Heart right ventricle (tissue), 16 donors: ENCODE measurements at places on chromosomes 13 and 19. TPM values are rescaled to one million over a fixed set of nuclear protein-coding genes. Genes with fewer than 3 reads are reported as not detected.

DNA sequence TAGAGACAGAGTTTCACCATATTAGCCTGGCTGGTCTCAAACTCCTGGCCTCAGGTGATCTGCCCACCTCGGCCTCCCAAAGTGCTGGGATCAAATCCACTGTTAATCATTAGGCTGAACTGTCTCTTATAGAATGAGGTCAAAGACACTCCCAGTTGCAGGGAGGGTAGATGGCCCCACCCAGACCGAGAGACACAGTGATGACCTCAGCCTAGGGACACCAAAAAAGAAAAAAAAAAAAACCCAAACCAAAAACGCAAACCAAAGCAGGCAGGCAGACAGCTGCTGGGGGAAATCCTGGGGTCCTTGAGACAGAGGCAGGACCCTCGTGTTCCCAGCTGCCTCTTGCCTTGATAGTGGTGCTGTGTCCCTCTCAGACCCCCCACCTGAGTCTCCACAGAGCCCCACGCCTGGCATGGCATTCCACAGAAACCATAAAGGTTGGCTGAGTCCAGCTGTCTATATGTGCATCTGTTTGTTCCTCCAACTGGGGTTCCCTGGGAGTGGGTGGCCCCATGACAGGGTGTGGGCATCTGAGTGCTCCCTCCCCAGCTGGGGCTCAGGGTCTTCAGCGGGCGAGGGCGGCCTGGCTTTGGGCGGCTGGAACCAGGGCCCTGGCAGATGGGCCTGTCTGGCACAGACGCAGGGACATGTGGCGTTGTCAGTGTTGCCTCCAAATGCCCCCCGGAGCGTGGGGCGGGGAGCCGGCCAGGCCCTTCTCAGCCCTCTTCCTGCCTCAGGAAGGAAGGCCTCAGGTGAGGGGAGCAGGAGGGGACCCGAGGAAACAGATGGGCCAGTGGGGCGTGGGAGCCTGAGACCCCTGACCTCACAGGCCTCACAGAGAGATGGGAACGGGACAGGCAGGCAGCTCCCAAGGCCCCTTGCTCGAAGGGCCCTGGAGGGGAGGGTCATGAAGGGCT lies 5.2 kb downstream of the DAND5 start:
- no peak overlapping the region for H3K27ac ChIP-seq
- no peak overlapping the region for H3K4me3 ChIP-seq
- no peaks in the 10 kb centered on the region for H3K27me3 ChIP-seq
- no peak for DNase-seq
- no peaks in the 10 kb centered on the region for H3K36me3 ChIP-seq

DNA sequence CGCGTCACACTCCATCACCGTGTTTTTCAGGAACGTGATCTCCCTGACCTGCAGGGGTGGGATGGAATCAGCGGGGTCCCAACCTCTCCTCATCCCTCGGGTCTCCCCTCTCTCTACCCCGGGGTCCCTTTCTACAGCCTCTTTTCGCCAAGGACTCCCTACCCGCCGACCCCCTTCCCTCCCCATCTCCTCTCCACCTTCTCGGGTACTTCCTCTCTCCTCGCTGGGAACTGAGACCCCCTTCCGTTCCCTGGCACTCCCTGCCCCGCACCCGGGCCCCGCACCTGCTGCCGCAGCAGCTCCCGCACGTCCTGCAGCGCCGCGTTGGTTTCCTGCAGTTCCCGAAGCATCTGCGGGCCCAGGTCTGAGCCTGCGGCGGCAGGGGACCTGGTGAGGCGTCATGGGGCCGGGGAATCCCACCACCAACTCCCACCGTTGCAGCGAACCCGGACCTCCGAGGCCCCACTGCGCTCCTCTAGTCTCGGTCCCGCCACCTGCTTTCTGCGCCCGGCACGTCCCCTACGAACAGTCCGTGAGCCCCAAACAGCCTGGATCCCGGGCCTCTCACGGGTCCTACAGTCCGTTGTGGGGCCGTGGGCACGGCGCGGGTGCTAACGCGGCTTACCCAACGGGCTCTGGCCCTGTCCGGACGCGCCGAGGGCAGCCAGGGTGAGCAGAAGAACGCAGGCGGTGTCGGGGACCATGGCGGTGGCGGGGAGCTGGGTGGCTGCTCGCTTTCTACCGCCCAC lies at the start of gene COMP:
Gene COMP, minus strand, starts transcription at position 740 of the 749 bp plus-strand sequence. Its CDS starts 36 bp downstream, at position 704.
- H3K36me3 ChIP-seq: no peaks in the 10 kb centered on the region
- H3K4me3 ChIP-seq: peak within 1 kb of the TSS; percentile 17
- H3K4me1 ChIP-seq: peaks cover 43% of the 10 kb centered on the region
- no peak for DNase-seq
- H3K27me3 ChIP-seq: peaks cover 43% of the 10 kb centered on the region
- no peak within 1 kb of the TSS for H3K27ac ChIP-seq

DNA sequence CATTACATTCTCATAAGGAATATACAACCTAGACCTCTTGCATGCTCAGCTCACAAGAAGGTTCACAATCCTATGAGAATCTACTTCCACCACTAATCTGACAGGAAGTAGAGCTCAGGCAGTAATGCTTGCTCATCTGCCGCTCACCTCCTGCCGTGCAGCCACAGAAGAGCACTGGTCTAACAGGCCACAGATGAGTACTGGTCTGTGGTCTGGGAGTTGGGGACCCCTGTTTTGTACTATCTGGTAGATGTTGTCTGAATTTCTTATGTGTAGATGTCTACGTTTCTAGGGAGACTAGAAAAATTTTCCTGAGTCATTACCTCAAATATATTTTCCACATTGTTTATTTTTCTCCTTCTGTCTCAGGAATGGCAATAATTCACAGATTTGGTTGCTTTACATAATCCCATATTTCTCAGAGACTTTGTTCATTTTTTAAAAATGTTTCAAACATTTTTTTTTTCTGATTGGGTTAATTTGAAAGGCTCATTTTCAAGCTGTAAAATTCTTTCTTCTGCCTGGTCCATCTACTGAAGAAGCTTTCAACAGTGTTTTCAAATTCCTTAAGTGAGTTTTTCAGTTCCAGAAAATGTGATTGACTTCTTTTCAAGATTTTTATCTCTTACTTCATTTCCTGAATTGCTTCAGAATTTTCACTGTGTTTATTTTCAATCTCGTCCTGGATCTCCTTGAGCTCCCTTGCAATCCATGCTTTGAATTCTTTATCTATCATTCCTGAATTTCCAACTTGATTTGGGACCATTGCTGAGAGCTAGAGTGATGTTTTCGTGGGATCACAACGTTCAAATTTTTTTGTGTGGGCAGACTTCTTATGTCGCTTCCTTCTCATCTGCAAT lies 1322.2 kb downstream of the PCDH9 start:
- H3K36me3 ChIP-seq: no peaks in the 10 kb centered on the region
- H3K27me3 ChIP-seq: no peaks in the 10 kb centered on the region
- H3K4me1 ChIP-seq: no peaks in the 10 kb centered on the region
- no peak overlapping the region for H3K27ac ChIP-seq
- DNase-seq: no peak

DNA sequence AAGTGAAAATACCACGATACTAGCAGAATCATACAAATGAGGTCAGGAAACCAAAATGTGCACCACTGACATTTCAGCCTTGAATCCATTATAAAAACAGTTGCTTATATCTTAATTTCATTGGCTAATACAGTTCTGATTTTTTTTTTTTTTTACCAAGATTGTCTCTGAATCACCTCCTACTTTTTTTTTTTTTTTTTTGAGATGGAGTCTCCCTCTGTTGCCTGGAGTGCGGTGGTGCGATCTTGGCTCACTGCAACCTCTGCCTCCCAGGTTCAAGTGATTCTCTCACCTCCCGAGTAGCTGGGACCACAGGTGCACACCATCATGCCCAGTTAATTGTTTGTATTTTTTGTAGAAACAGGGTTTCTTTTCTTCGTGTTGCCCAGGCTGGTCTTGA lies 270.2 kb downstream of the LMO7 start:
- H3K36me3 ChIP-seq: no peaks in the 10 kb centered on the region
- H3K4me1 ChIP-seq: peaks cover 27% of the 10 kb centered on the region
- H3K4me3 ChIP-seq: no peak overlapping the region
- H3K27ac ChIP-seq: no peak overlapping the region

ZNF578 gene
- total RNA-seq: 2.0 TPM

DNA sequence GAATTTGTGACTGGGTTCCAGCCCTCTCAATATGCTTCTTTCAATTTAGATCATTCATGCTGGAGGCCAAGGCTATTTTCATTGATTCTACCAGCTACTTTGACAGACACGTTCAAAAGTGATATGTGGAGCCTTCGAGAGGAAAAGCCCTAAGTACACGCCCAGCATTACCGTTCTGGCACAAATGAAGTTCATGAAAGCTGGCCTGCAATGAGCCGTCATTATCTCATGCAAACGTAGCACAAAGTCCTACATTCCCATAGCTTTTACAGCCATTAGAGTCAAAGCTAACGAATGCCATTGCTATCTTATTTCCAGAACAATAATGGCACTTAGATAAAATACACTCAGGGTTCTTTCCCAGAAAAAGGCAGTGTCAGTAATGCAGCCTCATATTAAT lies 1237.6 kb downstream of the EFNB2 start:
- DNase-seq: no peak
- no peaks in the 10 kb centered on the region for H3K4me1 ChIP-seq
- no peaks in the 10 kb centered on the region for H3K27me3 ChIP-seq
- H3K4me3 ChIP-seq: no peak overlapping the region
- no peaks in the 10 kb centered on the region for H3K36me3 ChIP-seq

CBY2 gene
- not detected for total RNA-seq

- H3K27ac ChIP-seq: no peak overlapping the region
- no peaks in the 10 kb centered on the region for H3K36me3 ChIP-seq
- peak; percentile 16 for DNase-seq
Measured at GRCh38 chr19:21483589-21484170, 21.7 kb upstream of the ZNF429 start.

GRCh38 chr13:101552286-101552685 lies 99.8 kb downstream of the ITGBL1 start:
- no peak for DNase-seq
- H3K27ac ChIP-seq: no peak overlapping the region
- H3K36me3 ChIP-seq: no peaks in the 10 kb centered on the region
- no peaks in the 10 kb centered on the region for H3K27me3 ChIP-seq
- no peak overlapping the region for H3K4me3 ChIP-seq

DNA sequence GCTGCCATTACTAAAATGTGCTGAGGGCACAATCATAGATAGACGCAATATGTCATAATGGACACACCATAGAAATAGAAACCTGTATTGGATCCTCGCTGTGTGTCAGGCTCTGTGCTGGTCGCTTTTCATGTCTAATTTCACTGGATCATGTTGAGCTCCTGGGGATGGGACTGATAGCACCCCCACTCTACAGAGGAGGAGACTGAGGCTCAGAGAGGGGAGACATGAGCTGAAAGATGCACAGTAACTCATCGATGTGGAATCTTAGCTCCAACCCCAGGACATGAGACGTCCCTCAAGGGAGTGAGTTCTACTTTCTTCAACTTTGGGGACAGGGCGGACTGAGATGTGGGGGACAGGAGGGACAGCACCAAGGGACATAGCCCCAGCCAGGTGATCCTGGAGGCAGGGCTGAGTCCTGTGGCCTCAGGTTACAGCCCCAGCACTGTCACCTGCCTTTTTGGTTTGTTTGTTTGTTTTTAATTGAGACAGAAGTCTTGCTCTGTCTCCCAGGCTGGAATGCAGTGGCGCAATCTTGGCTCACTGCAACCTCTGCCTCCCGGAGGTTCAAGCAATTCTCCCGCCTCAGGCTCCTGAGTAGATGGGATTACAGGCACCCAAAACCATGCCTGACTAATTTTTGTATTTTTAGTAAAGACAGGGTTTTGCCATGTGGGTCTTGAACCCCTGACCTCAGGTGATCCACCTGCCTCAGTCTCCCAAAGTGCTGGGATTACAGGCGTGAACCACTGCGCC lies 6.6 kb upstream of the GIPC1 start:
- DNase-seq: no peak
- no peaks in the 10 kb centered on the region for H3K36me3 ChIP-seq
- peaks cover 8% of the 10 kb centered on the region for H3K4me1 ChIP-seq

- H3K27ac ChIP-seq: no peak overlapping the region
- no peaks in the 10 kb centered on the region for H3K27me3 ChIP-seq
- no peaks in the 10 kb centered on the region for H3K36me3 ChIP-seq
- no peak for DNase-seq
- H3K4me1 ChIP-seq: peaks cover 14% of the 10 kb centered on the region
Measured at GRCh38 chr13:48682436-48682835, 28.7 kb downstream of the CYSLTR2 start.

DNA sequence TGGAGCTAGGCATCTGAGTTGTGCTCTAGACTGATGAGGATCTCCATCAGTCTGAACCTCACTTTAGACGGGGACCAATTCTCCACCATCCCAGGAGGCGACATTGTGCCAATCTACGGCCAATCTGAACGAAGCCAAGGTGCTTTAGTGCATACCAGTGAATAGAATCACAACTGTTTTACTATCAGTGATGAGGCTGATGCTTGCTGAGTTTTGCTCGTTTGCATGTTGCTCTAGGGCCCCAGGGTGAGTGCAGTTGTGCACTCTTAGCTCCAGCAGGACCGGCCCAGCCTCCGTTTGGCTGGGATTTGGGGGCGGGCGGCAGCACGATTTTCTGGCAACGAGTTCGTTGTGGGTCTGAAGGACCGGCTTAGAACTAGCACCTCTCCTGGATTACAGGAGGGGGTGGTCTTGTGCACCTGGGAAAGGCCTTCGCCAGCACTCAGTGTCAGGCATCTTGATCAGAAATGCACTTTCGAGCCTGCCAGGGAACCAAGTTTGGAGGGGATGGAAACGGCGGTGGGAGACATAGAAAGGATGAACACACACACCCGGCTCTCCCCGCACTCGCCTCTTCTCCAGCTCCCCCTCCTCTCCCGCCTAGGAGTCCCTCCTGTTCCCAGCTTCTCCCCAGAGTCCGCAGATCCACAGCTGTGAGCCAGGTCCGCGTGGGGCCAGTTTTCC lies 4.4 kb downstream of the GSX1 start:
- no peak overlapping the region for H3K27ac ChIP-seq
- H3K27me3 ChIP-seq: peaks cover 100% of the 10 kb centered on the region
- H3K4me1 ChIP-seq: no peaks in the 10 kb centered on the region
- no peak overlapping the region for H3K4me3 ChIP-seq

OR7A5 gene
- total RNA-seq: not detected

DNA sequence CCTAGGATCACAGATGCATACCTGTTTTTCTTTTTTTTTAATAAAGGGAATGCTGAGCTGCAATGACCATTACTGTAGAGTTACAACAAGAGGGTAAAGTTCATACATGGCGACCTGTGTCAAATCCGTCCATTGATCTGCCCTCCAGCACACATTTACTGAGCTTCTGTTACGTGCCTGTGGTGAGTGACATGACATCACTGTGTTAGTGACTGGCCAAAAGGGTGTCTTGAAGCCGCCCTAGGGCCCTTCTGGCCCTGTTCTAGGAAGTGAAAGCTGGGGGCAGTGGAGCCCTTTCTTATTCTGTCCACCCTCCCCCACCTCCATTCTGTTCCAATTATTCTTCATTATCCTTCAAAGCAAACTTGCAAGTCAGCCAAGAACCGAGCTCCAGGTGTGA lies 66.3 kb downstream of the ZIC5 start:
- no peaks in the 10 kb centered on the region for H3K4me1 ChIP-seq
- H3K4me3 ChIP-seq: no peak overlapping the region
- H3K36me3 ChIP-seq: no peaks in the 10 kb centered on the region
- H3K27me3 ChIP-seq: peaks cover 46% of the 10 kb centered on the region
- no peak overlapping the region for H3K27ac ChIP-seq
- DNase-seq: no peak

B3GNT8 gene
- 10.2 TPM for total RNA-seq

CAMSAP3 gene
- total RNA-seq: 0.19 TPM

ZNF780A gene
- total RNA-seq: 12.7 TPM

POGLUT2 gene
- 2.5 TPM for total RNA-seq

GRCh38 chr19:44925114-44925891 lies 10.9 kb downstream of the APOC1 start:
- no peaks in the 10 kb centered on the region for H3K27me3 ChIP-seq
- H3K4me3 ChIP-seq: no peak overlapping the region
- H3K4me1 ChIP-seq: no peaks in the 10 kb centered on the region
- H3K27ac ChIP-seq: no peak overlapping the region
- no peaks in the 10 kb centered on the region for H3K36me3 ChIP-seq

- H3K4me3 ChIP-seq: no peak overlapping the region
- peaks cover 22% of the 10 kb centered on the region for H3K36me3 ChIP-seq
- no peaks in the 10 kb centered on the region for H3K27me3 ChIP-seq
Measured at GRCh38 chr19:2231621-2232221, 4.4 kb downstream of the PLEKHJ1 start.
